ENCODE measurements at places on chromosomes 5 and 9. TPM values are rescaled to one million over a fixed set of nuclear protein-coding genes. Genes with fewer than 3 reads are reported as not detected.

The NTRK2 gene
- total RNA-seq: 0.17 TPM

The NIPAL4 gene
- not detected for total RNA-seq

The TEX48 gene
- total RNA-seq: not detected

The FOXI1 gene
- not detected for total RNA-seq

The SH3RF2 gene
- 1.0 TPM for total RNA-seq

The HRCT1 gene
- 0.83 TPM for total RNA-seq

The NUTM2G gene
- total RNA-seq: not detected

The SPATA31A5 gene
- not detected for total RNA-seq

The TPPP gene
- 0.66 TPM for total RNA-seq

The IL33 gene
- 44.5 TPM for total RNA-seq

The NDOR1 gene
- 5.1 TPM for total RNA-seq

The TBC1D2 gene
- 5.2 TPM for total RNA-seq

The AGXT2 gene
- total RNA-seq: 0.17 TPM

The CTNND2 gene
- total RNA-seq: not detected

The ACTBL2 gene
- not detected for total RNA-seq

The CDH6 gene
- total RNA-seq: 77.2 TPM

The SH2D3C gene
- total RNA-seq: not detected

The LECT2 gene
- total RNA-seq: not detected

The CORO2A gene
- total RNA-seq: 0.33 TPM

The PLPP7 gene
- total RNA-seq: 9.3 TPM

The SSBP2 gene
- 41.7 TPM for total RNA-seq

The OLFML2A gene
- total RNA-seq: 28.8 TPM

The SLC27A6 gene
- total RNA-seq: 0.15 TPM

The CLTB gene
- 82.2 TPM for total RNA-seq

The CDHR2 gene
- under 0.01 TPM for total RNA-seq

The MARCHF11 gene
- not detected for total RNA-seq

The SLCO6A1 gene
- not detected for total RNA-seq

The RNF208 gene
- total RNA-seq: 0.15 TPM

The ELOVL7 gene
- 0.33 TPM for total RNA-seq

The SLC36A2 gene
- total RNA-seq: not detected

The PCDHGA1 gene
- total RNA-seq: 2.3 TPM

The OBP2B gene
- not detected for total RNA-seq

The LCN9 gene
- not detected for total RNA-seq

The ZDHHC11 gene
- total RNA-seq: 2.8 TPM

The FAM81B gene
- total RNA-seq: not detected

The IL4 gene
- total RNA-seq: not detected

The CDX1 gene
- total RNA-seq: 0.17 TPM

The GLRA1 gene
- total RNA-seq: not detected

The PTRH1 gene
- 15.0 TPM for total RNA-seq

The IL9 gene
- total RNA-seq: not detected

The C9orf153 gene
- total RNA-seq: 0.50 TPM

The ADAMTS16 gene
- 0.17 TPM for total RNA-seq

The FKBP15 gene
- 24.7 TPM for total RNA-seq

The SPARC gene
- total RNA-seq: 1,480 TPM

The PHF24 gene
- under 0.01 TPM for total RNA-seq

The ALDOB gene
- not detected for total RNA-seq

The DNAI1 gene
- total RNA-seq: 0.58 TPM

The LCN15 gene
- not detected for total RNA-seq

The SWI5 gene
- total RNA-seq: 44.3 TPM

The SLC34A3 gene
- total RNA-seq: under 0.01 TPM

The PTGDS gene
- total RNA-seq: 36.7 TPM
